Ascending aorta (tissue), 2 donors: ENCODE measurements at places on chromosomes 2 and 18. TPM values are rescaled to one million over a fixed set of nuclear protein-coding genes. Genes with fewer than 3 reads are reported as not detected.
A peak's percentile ranks its signal among the peaks of the same experiment; 100 is the strongest.

DNA sequence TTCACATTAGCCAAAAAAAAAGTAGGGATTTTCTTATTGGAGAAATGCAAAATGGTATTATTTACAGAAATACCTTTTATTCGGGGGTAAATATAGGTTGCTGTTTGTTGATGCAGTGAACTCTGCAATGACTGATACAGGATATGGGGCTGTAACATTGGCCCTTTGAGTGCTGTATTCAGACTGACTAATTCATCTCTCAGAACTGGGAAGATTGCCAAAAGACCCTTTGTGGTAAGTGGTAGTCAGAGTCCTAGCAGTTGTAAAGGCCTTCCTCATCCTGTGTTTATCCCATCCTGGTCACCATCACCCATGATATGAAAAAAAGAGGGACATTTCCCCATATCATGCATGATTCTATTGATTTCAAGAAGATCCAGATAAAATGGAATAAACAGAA lies 14.0 kb upstream of the DCC start:
- no peak for DNase-seq
- no peak overlapping the region for H3K4me3 ChIP-seq
- no peak overlapping the region for H3K27ac ChIP-seq
- H3K36me3 ChIP-seq: no peaks in the 10 kb centered on the region
- H3K4me1 ChIP-seq: no peaks in the 10 kb centered on the region

Gene CABYR
- not detected for total RNA-seq

DNA sequence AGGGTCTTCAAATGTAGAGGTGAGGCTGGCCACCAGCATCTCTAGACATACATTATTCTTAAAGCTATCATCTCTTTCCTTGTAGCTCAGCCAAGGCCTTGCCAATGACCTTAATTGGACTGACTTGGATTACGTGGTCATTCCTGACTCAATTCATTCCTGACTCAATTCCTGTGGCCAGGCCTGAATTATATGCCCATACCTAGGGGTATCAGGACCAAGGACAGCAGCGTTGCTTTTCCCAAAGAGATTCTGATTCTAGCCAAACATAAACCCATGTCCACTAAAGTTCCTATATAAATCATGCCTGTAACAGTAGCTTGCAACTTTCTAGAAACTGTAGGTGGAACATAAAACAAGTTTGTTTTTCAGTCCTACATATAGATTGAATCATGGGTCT lies 231.7 kb downstream of the ARL6IP6 start:
- H3K27ac ChIP-seq: no peak overlapping the region
- no peak for DNase-seq
- no peak overlapping the region for H3K4me3 ChIP-seq

Gene EN1
- not detected for total RNA-seq

Gene ARHGAP25
- total RNA-seq: 8.3 TPM

- H3K36me3 ChIP-seq: no peaks in the 10 kb centered on the region
- no peak for DNase-seq
- H3K4me1 ChIP-seq: no peaks in the 10 kb centered on the region
- no peak overlapping the region for H3K27ac ChIP-seq
- H3K27me3 ChIP-seq: no peaks in the 10 kb centered on the region
- no peak overlapping the region for H3K4me3 ChIP-seq
Measured at GRCh38 chr2:205574001-205574400, 108.3 kb upstream of the NRP2 start.

Gene FOXD4L1
- not detected for total RNA-seq

- no peak for DNase-seq
- H3K4me3 ChIP-seq: no peak overlapping the region
- H3K36me3 ChIP-seq: peaks cover 16% of the 10 kb centered on the region
- H3K27me3 ChIP-seq: no peaks in the 10 kb centered on the region
- peak overlapping the region; percentile 39 for H3K27ac ChIP-seq
Measured at GRCh38 chr2:160289831-160290230, 89.8 kb upstream of the ITGB6 start.

DNA sequence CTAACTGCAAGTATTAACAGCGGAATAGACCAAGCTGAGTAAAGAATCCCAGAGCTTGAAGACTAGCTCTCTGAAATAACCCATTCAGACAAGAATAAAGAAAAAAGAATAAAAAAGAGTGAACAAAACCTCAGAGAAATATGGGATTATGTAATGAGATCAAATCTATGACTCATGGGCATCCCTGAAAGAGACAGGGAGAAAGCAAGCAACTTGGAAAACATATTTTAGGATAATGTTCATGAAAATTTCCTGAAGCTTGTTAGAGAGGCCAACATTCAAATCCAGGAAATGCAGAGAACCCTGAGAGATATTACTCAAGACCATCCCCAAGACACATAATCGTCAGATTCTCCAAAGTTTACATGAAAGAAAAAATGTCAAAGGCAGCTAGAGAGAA lies 17.3 kb downstream of the PFN4 start:
- no peaks in the 10 kb centered on the region for H3K27me3 ChIP-seq
- no peak overlapping the region for H3K27ac ChIP-seq
- H3K4me3 ChIP-seq: no peak overlapping the region
- H3K36me3 ChIP-seq: no peaks in the 10 kb centered on the region
- DNase-seq: no peak
- no peaks in the 10 kb centered on the region for H3K4me1 ChIP-seq

Gene FBXO48
- total RNA-seq: 1.2 TPM

GRCh38 chr18:5974696-5975095 lies 79.4 kb upstream of the TMEM200C start:
- no peak overlapping the region for H3K4me3 ChIP-seq
- no peak overlapping the region for H3K27ac ChIP-seq
- no peaks in the 10 kb centered on the region for H3K27me3 ChIP-seq
- H3K36me3 ChIP-seq: no peaks in the 10 kb centered on the region
- DNase-seq: no peak

Gene LIMS4
- 21.2 TPM for total RNA-seq

DNA sequence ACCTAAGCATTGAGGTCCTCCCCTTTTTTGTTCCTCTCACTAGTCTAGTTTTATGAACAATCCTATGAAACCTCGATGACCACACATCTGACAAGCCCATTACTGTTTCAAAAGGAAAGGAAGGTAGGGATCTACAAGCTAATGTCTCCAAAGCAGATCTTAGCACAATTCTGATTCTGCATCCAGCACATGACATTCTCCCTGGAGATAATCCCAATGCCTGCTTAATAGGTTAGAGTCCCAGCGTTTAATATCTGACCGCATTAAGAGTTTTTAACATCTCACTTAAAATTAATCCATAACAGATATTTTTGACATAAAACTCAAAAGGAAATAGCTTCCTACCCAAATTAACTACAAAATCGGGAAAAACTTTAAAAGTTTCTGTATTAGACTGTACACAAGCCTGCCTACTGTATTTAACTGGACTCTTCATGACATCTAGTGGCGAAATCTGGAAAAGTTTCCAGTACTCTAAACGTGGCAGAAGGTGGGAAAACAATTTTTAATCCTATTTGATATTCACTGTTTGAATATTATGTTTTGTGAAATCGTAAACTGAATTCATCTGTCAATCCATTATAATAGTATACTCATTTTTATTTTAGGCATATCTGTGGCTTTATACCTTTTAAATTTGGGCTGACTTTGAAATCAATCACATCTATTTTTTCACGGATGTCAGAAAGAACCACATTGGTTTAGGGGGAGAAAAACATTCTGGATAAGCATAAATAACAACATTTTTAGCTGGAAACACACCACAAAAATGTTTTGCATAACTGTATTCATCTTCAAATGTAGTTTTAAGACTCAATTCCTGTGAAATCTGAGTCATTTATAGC lies 62.4 kb downstream of the TXNL1 start:
- no peak overlapping the region for H3K27ac ChIP-seq
- H3K36me3 ChIP-seq: no peaks in the 10 kb centered on the region
- H3K27me3 ChIP-seq: no peaks in the 10 kb centered on the region
- H3K4me3 ChIP-seq: no peak overlapping the region
- DNase-seq: no peak
- H3K4me1 ChIP-seq: peaks cover 10% of the 10 kb centered on the region

GRCh38 chr2:20242727-20243377 lies 17.9 kb upstream of the SDC1 start:
- no peaks in the 10 kb centered on the region for H3K4me1 ChIP-seq
- no peak overlapping the region for H3K27ac ChIP-seq
- H3K4me3 ChIP-seq: no peak overlapping the region

Gene ANKRD23
- total RNA-seq: 4.0 TPM

DNA sequence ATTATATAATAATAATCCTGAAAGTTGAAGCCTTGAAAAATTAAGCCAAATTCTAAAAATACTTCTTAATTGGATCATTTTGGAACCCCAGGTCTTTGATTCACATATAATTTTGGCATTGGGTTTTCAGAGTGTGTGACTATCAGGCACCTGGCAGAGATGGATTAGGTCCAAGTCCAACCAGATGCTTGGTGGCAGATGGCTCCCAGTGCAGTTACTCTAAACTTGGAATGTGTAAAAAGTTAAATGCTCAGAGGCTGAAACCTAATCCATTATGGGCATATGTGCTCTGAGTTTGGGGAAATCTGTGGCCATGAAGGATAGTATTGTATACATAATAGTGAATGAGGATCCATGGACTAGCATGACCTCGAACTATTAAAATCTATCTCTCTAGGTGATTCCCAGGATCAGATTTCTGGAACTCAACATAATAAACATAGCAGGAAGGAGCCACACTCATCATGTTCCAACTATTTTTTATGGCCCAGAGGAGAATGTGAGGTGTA lies 333.0 kb downstream of the RPRM start:
- H3K27me3 ChIP-seq: no peaks in the 10 kb centered on the region
- no peak overlapping the region for H3K4me3 ChIP-seq

DNA sequence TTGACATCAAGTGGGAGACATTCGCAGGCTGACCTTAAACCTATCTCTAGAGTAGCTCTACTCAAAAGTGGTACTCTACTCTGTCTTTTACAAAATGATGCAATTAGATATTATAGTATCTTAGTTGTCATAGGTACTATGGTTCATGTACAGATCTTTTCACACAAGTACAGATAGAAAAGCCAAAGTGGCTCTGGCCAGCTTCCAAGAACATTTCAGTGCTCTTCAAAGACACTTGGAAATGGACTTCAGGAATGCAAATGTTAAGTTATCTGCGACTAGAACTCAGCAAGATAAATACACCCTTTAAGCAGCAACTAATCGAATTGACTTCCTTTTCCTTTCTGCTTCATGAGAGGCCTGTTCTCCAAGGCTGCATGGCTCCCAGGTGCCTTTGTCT lies 718.7 kb upstream of the FAM98A start:
- no peak overlapping the region for H3K27ac ChIP-seq
- H3K36me3 ChIP-seq: no peaks in the 10 kb centered on the region
- no peak for DNase-seq
- no peaks in the 10 kb centered on the region for H3K4me1 ChIP-seq
- no peaks in the 10 kb centered on the region for H3K27me3 ChIP-seq

Gene COL3A1
- total RNA-seq: 411 TPM

DNA sequence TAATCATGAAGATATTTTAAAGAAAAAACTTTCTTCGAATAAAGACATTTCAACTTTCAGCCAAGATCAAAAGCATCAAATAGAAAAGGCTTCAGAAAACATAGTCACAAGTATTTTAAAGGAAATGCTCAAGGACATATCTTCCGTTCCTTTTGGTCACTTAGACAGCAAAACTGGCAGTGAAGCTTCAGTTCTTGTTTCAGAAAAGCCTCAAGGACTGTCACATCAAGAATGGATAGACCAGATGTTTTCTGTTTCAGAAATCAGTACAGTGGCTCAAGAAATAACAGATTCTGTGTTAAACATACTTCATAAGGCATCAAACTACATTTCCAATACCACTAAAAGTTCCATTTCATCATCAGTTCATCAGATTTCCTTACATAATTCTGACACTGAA lies 51.8 kb downstream of the FSIP2 start:
- no peaks in the 10 kb centered on the region for H3K27me3 ChIP-seq
- H3K27ac ChIP-seq: no peak overlapping the region
- H3K36me3 ChIP-seq: no peaks in the 10 kb centered on the region
- H3K4me3 ChIP-seq: no peak overlapping the region

GRCh38 chr2:9753665-9754531 lies 89.4 kb upstream of the TAF1B start:
- peak overlapping the region; percentile 1 for H3K4me3 ChIP-seq
- H3K27ac ChIP-seq: no peak overlapping the region
- H3K36me3 ChIP-seq: no peaks in the 10 kb centered on the region
- no peaks in the 10 kb centered on the region for H3K27me3 ChIP-seq

- no peaks in the 10 kb centered on the region for H3K36me3 ChIP-seq
- no peak overlapping the region for H3K27ac ChIP-seq
- no peaks in the 10 kb centered on the region for H3K27me3 ChIP-seq
- DNase-seq: no peak
- no peaks in the 10 kb centered on the region for H3K4me1 ChIP-seq
Measured at GRCh38 chr2:173513107-173513727, 158.5 kb downstream of the CDCA7 start.

DNA sequence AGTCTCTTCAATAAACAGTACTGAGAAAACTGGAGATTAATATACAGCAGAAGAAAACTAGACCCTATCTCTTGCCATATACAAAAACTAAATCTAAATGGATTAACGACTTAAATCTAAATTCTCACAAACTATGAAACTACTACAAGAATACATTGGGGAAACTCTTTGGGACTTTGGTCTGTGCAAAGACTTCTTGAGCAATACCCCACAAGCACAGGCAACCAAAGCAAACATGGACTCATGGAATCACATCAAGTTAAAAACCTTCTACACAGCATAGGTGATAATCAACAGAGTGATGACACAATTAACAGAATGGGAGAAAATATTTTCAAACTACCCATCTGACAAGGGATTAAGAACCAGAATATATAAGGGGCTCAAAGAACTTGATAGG lies 848.2 kb upstream of the NRXN1 start:
- no peak for DNase-seq
- H3K4me1 ChIP-seq: no peaks in the 10 kb centered on the region
- no peaks in the 10 kb centered on the region for H3K27me3 ChIP-seq
- H3K4me3 ChIP-seq: no peak overlapping the region
- H3K27ac ChIP-seq: no peak overlapping the region

Gene ANKRD29
- total RNA-seq: 118 TPM

DNA sequence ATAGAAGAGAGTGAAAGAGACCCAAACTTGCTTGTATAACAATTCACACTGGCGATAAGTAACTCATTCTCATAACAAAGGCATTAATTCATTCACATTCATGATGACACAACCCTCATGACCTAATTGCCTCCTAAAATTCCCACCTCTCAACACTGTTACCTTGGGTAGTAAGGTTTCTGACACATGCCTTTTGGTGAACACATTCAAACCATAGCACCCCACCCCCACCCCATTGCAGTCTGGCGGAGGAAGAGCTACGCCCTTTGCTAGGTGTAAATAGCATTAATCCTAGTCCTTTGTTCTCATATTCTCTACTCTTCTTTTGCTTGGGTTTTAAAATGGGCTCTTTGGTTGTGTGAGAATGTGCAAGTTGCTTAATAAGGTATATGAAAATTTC lies 361.5 kb downstream of the DSEL start:
- H3K4me1 ChIP-seq: no peaks in the 10 kb centered on the region
- H3K36me3 ChIP-seq: no peaks in the 10 kb centered on the region
- no peak overlapping the region for H3K27ac ChIP-seq
- H3K4me3 ChIP-seq: no peak overlapping the region

Gene COL4A3
- 1.1 TPM for total RNA-seq

DNA sequence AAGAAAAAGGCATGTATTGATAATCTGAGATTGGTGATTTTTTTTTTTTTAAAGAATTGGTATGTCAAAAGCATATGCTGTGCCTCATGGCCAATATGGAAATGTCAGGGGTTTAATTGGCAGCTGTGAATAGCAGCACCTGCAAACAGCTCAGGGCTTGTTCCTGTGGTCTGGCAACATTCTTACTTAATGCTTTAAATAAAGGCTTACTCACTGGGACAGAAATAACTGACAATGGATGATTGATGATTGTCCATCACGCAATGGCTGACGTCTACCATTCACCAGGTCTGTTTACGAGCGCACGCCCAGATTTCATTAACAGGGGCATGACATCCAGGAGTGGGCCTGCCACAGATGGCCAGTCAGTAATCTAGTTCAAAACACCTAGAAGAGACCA lies 66.7 kb downstream of the ETAA1 start:
- no peaks in the 10 kb centered on the region for H3K36me3 ChIP-seq
- no peak for DNase-seq
- H3K4me3 ChIP-seq: no peak overlapping the region
- no peaks in the 10 kb centered on the region for H3K27me3 ChIP-seq
- no peak overlapping the region for H3K27ac ChIP-seq
